ENCODE measurements at places on chromosomes 16 and 17.

- H3K27me3 ChIP-seq: peaks cover 14% of the 10 kb centered on the region
- no peak overlapping the region for H3K27ac ChIP-seq
- peaks cover 2% of the 10 kb centered on the region for H3K36me3 ChIP-seq
- H3K4me3 ChIP-seq: no peak overlapping the region
- DNase-seq: no peak
These were observed 12.8 kb upstream of the MT4 start for GRCh38 chr16:56551796-56552738.

DNA sequence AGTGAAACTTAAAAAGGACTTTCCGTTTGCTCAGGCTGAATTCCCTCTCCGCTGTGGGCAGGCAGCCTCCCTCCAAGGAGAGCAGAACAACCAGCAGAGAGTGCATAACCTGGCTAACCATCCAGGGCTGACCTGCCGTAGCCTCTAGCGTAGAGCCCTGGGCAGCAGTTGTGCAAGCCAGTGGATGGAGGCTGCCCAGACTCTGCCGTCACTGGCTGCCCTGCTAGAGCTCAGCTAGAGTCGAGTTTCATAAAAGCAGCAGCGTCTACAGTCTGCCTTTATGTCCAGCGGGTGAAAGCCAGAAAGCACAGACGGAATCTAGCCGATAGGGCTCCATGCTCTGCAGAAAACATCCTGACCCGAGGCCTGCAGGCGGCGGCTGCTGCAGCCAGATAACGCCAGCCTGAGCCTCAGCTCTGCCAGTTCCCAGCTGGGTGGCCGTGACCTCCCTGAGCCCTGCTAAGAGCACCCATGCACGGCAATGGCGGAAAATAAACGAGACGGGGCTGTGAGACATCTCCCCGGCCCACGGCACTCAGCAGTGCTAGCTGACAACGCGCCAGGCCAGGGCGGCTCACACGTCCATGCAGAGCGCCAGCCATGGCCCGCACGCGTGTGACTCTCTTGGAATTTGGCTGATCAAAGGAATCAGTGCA, 231.3 kb downstream of the ENGASE start:
- peaks cover 13% of the 10 kb centered on the region for H3K4me1 ChIP-seq
- no peaks in the 10 kb centered on the region for H3K36me3 ChIP-seq
- DNase-seq: no peak
- no peak overlapping the region for H3K27ac ChIP-seq
- no peak overlapping the region for H3K4me3 ChIP-seq

DNA sequence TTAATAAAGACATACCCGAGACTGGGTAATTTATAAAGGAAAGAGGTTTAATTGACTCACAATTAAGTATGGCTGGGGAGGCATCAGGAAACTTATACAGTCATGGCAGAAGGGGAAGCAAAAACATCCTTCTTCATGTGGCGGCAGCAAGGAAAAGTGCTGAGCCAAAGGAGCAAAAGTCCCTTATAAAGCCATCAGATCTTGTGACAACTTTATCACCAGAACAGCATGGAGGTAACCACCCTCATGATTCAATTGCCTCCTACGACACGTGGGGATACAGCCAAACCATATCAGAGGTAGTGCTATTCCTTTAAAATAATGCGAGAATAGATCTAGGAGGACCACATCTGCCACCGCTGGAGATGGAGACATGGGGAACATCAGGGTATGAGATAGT, 9.0 kb downstream of the C16orf54 start:
- H3K27me3 ChIP-seq: no peaks in the 10 kb centered on the region
- H3K27ac ChIP-seq: peak overlapping the region; percentile 74
- H3K4me1 ChIP-seq: peaks cover 56% of the 10 kb centered on the region
- peaks cover 25% of the 10 kb centered on the region for H3K36me3 ChIP-seq
- no peak overlapping the region for H3K4me3 ChIP-seq

DNA sequence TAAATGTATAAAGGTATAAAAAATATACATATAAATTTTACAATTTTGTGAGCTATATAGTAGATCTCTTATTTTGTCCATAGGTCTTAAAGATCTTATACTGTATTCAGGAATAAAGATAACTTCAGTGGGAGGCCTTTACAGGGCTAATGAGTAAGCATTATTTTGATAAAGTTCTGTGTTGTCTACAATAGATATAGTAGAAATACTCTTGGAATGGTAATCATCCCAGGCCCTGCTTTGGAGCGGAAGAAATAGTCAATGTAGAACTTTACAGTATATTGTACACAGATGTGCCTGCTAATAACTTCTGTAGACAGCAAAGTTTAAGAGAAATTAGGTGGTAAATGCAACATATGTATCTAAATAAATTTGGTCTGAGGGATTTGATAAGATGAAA, 42.6 kb downstream of the TENT4B start:
- DNase-seq: no peak
- no peak overlapping the region for H3K4me3 ChIP-seq
- peaks cover 7% of the 10 kb centered on the region for H3K36me3 ChIP-seq
- H3K27ac ChIP-seq: no peak overlapping the region
- peaks cover 36% of the 10 kb centered on the region for H3K4me1 ChIP-seq

DNA sequence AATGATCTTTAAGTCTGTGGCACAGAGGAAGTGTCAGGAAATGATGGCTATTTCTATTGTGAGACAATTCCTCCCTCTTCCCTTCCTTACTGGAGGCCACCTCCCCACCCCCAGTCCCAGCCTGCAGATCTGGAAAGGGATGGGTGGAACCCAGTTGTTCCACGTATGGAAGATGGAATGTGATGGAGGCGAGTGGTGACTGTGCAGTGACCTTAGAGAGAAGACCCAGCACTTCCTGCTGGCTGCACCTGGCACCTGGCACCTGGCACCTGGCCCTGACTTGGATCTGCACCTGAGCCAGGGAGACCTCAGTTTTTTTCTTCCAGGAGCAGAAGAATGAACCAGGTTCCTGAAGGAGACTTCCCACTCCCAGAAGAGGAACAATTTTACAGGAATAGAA, 33.0 kb upstream of the TMC5 start:
- peaks cover 2% of the 10 kb centered on the region for H3K4me1 ChIP-seq
- H3K27ac ChIP-seq: no peak overlapping the region
- no peak for DNase-seq
- H3K36me3 ChIP-seq: no peaks in the 10 kb centered on the region
- H3K27me3 ChIP-seq: peaks cover 9% of the 10 kb centered on the region

DNA sequence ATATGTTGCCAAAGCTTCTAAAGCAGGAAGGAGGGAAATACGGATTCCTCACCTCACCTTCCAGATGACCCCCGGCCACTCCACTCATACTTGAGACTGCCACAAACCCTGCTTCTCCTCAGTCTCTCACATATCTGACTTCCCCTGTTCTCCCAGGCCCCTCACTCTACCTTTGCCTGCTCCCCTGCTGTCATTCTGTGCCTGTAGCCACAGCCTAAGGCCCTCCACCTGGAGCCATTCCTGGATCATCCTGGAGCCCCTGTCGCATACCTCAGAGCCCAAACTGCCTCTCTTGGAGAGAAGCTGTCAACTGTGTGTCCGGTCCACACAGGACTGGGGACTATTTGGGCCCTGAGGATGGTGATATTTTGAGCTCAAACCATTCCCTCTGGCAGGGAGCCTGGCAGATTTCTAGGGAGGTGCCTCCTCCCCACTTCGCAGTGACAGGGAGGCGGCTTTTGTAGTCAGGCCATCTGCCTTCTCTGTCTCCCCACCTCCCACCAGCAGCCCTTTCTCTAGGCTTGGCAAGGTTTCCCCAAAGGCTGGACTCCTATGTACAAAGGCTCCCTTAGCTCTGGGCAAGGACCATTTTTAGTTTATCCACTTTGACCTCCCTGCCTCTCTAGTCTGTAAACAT, 2.3 kb upstream of the MED24 start:
- H3K27me3 ChIP-seq: peaks cover 3% of the 10 kb centered on the region
- peaks cover 5% of the 10 kb centered on the region for H3K4me1 ChIP-seq
- no peak overlapping the region for H3K27ac ChIP-seq
- peaks cover 4% of the 10 kb centered on the region for H3K36me3 ChIP-seq
- no peak overlapping the region for H3K4me3 ChIP-seq
- DNase-seq: no peak

DNA sequence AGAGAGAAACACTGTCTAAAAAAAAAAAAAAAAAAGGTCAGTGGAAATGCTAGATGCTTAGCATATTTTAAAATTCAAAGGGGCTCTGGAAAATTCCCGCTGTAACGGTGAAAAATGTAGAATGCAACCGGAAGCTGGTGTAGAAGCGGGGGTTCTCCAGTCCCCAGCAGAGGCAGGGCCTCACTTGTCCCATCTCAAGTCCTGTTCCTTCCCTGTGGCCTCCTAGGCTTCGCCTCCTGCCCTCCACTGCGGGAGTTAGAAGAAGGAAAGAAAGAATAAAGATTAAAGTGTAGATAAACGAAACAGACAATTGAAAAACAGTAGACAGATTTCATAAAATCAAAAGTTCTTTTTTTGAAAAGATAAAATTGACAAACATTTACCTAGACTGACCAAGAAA, 14.8 kb upstream of the ZNF287 start:
- no peak overlapping the region for H3K27ac ChIP-seq
- H3K27me3 ChIP-seq: peaks cover 34% of the 10 kb centered on the region
- H3K4me1 ChIP-seq: peaks cover 5% of the 10 kb centered on the region
- H3K36me3 ChIP-seq: no peaks in the 10 kb centered on the region
- H3K4me3 ChIP-seq: peak overlapping the region; percentile 60

GRCh38 chr17:61251939-61252865, 147.4 kb upstream of the TBX2 start:
- H3K27me3 ChIP-seq: no peaks in the 10 kb centered on the region
- H3K36me3 ChIP-seq: no peaks in the 10 kb centered on the region
- no peak overlapping the region for H3K4me3 ChIP-seq
- H3K27ac ChIP-seq: no peak overlapping the region
- DNase-seq: no peak

- peaks cover 6% of the 10 kb centered on the region for H3K4me1 ChIP-seq
- no peak for DNase-seq
- H3K27ac ChIP-seq: no peak overlapping the region
- H3K4me3 ChIP-seq: no peak overlapping the region
- peaks cover 13% of the 10 kb centered on the region for H3K27me3 ChIP-seq
- no peaks in the 10 kb centered on the region for H3K36me3 ChIP-seq
These were observed 13.7 kb upstream of the COL1A1 start for GRCh38 chr17:50214976-50215760.

DNA sequence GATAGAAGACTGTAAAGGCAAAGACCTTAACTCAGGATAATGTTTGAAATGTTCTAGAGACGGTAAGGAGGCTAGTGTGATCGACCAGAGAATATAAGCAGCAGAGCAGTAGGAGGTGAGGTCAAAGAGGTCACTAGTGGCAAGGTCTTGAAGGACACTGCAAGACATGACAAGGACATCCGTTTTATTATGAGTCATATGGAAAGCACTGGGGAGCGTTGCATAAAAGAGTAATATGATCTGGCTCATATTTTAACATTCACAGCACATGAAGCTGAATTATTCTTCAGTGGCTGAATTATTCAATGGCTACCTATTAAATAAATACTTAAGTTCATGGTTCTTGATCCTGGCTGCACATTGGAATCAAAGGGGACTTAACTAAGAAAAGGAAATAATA, 123.7 kb downstream of the SOX9 start:
- DNase-seq: no peak
- no peak overlapping the region for H3K27ac ChIP-seq

- no peak for DNase-seq
- H3K36me3 ChIP-seq: peaks cover 18% of the 10 kb centered on the region
- no peaks in the 10 kb centered on the region for H3K4me1 ChIP-seq
- no peak overlapping the region for H3K4me3 ChIP-seq
- H3K27ac ChIP-seq: no peak overlapping the region
These were observed 47.1 kb upstream of the SLC12A3 start for GRCh38 chr16:56817938-56818337.

GRCh38 chr17:50149417-50150353, 792 bp downstream of the PPP1R9B start:
- H3K4me3 ChIP-seq: peak overlapping the region; percentile 97
- peaks cover 32% of the 10 kb centered on the region for H3K4me1 ChIP-seq
- H3K27ac ChIP-seq: peak overlapping the region; percentile 92
- peaks cover 17% of the 10 kb centered on the region for H3K36me3 ChIP-seq
- no peaks in the 10 kb centered on the region for H3K27me3 ChIP-seq

DNA sequence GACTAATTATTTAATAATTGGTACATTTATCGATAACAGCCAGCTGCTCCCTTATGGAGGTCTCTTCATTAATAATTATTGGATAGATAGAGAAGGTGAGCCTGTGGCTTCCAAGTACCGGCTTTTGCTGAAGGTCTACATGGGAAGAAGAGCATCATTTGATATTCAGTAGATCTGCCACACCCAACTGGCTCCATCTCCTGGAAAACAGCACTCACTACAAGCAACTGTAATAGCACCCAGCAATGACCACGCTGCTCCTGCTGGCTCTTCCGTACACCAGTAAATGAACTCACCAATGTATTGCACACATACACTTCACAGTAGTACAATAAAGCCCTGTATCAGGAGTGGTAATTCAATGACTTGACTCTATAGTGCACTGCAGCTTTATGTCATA, 19.5 kb downstream of the MARVELD3 start:
- H3K4me3 ChIP-seq: no peak overlapping the region
- no peak for DNase-seq
- peaks cover 2% of the 10 kb centered on the region for H3K4me1 ChIP-seq
- peaks cover 19% of the 10 kb centered on the region for H3K36me3 ChIP-seq
- H3K27me3 ChIP-seq: no peaks in the 10 kb centered on the region

DNA sequence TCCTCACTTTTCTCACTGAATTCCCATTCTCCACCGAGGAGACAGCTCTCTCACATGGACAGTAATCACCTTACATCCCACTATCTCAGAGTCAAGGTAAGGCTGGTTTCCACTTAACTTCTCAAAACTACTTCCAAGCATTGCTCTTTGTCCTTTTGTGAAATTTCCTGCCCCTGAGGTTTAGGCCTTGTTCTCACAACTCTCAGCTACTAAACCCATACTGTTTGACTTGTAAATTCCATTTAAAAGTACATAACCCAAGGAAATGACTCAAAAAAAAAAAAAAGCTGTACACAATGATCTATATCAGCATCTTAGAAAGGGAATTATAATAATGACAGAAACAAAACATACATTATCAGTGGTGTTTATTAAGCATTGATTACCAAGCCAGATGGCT, 8.8 kb downstream of the CDC27 start:
- no peak overlapping the region for H3K4me3 ChIP-seq
- no peak for DNase-seq
- H3K4me1 ChIP-seq: peaks cover 23% of the 10 kb centered on the region
- peaks cover 18% of the 10 kb centered on the region for H3K36me3 ChIP-seq
- H3K27ac ChIP-seq: no peak overlapping the region
- H3K27me3 ChIP-seq: no peaks in the 10 kb centered on the region

GRCh38 chr17:34245351-34245905, 9.7 kb upstream of the CCL2 start:
- H3K4me1 ChIP-seq: peaks cover 17% of the 10 kb centered on the region
- DNase-seq: no peak
- H3K27me3 ChIP-seq: peaks cover 10% of the 10 kb centered on the region
- no peak overlapping the region for H3K27ac ChIP-seq
- no peaks in the 10 kb centered on the region for H3K36me3 ChIP-seq

- peak overlapping the region; percentile 28 for H3K27ac ChIP-seq
- H3K4me3 ChIP-seq: no peak overlapping the region
- H3K4me1 ChIP-seq: peaks cover 12% of the 10 kb centered on the region
- H3K36me3 ChIP-seq: peaks cover 9% of the 10 kb centered on the region
- no peak for DNase-seq
These were observed 39.4 kb upstream of the ZNF750 start for GRCh38 chr17:82879241-82879640.

- H3K36me3 ChIP-seq: peaks cover 3% of the 10 kb centered on the region
- no peak for DNase-seq
- H3K27ac ChIP-seq: peak overlapping the region; percentile 83
- peaks cover 6% of the 10 kb centered on the region for H3K4me1 ChIP-seq
These were observed 24.9 kb downstream of the GSE1 start for GRCh38 chr16:85637808-85638647.
